ENCODE measurements at places on chromosomes 1 and 21.

- DNase-seq, result no peak
Measured at GRCh38 chr1:215181518-215181917, 99.0 kb downstream of the KCNK2 start.

DNA sequence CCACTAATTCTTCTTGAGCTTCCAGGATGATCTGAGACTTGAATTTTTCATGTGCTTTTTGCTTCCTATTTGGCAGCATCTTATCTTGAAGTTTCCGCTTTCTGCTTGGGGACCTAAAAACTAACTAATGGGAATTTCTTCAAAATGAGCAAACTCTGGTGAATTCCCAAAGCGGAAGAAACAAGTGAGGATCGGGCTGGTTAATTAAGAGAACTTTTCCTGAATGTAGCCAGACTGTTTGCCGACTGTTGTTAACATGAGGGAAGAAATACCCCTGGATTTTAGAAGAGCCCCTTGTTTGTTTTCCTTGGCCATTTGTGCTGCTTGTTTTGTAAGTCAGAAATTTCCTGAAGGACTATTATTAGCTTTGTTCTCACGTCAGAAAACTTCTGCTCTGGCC is 6.1 kb upstream of the SELE start:
- DNase-seq, result no peak

GRCh38 chr1:201400852-201401230 is 1.7 kb upstream of the LAD1 start:
- DNase-seq, result no peak

DNA sequence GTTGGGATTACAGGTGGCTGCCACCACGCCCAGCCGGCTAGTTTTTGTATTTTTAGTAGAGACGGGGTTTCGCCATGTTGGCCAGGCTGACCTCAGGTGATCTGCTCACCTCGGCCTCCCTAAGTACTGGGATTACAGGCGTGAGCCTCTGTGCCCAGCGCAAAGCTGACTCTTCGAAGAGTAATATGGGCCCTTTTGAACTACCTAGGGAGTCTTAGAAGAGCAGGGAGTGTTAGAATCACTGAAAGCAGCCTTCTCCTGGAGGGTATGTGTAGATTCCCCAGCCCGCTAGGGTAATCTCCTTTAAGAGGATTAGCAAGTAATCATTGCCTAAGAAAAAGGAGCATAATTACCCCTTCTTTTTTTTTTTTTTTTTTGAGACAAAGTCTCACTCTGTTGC is 6.5 kb upstream of the MAST2 start:
- no peak for DNase-seq

- no peak for DNase-seq
Measured at GRCh38 chr1:193418745-193419058, 232.3 kb upstream of the B3GALT2 start.

GRCh38 chr1:3968851-3969250 is 68.8 kb upstream of the C1orf174 start:
- DNase-seq, result no peak

DNA sequence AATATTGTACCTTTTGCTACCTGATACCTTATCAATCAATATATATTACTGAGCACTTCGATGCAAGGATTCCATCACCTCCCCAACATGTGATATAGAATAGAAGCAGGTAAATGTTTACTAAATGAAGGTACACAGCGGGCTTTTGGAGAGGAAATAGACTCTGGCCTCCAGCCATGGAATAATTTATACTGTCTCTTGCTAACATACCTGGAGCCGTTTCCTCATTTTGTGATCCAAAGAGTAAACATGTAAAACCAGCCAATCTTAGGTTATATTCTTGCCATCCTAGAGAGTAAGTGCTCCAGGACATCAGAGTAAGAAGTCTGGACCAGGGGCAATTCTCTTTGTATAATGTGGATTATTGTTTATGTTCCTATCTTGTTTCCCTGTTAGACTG is 39.4 kb downstream of the NDUFS5 start:
- DNase-seq, result no peak

DNA sequence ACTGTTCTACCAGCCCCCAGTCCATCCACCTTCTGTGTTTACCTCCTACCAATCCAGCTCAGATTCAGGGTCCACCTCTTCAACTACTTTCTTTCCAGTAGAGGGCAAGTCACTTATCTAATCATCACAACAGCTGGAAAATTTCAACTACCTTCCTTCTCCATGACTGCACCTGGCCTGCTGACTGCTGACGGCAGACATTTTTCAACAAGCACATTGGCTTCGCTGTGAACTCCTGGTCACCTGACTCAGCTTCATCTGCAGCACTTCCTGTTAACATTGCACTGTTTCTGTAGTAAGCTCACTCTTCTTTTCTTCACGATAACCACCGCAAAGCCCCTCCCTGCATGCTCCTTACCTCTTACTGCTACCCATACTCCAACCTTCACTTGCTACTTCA is 405.7 kb downstream of the NTNG1 start:
- no peak for DNase-seq

- DNase-seq, result no peak
Measured at GRCh38 chr1:185672719-185673360, 61.4 kb upstream of the HMCN1 start.

- no peak for DNase-seq
Measured at GRCh38 chr1:110850145-110850544, 22.8 kb upstream of the CD53 start.

Measured in activated CD4-positive, CD25-positive, alpha-beta regulatory T cell (primary cell).